ENCODE measurements at places on chromosomes 1 and 21.

DNA sequence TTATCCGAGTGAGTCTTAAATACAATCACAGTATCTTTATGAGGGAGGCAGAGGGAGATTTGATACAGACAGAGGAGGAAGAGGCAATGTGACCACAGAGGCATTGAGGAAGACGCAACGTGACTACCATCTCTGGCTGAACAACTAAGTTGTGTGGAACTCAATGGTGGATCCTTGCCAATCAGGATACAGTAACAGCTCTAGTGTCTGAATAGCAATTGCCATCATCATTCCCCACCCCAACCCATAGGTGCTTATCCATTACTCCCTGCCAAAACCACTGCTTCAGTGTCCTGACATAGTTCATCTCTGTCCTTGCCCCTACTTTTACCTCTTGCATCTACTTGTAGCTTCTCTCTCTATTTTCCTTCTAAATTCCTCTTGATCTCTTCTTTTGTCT lies 20.5 kb upstream of the RHBDL2 start:
- H3K36me3 ChIP-seq, result no peaks in the 10 kb centered on the region
- H3K4me3 ChIP-seq, result no peak overlapping the region
- H3K27me3 ChIP-seq, result no peaks in the 10 kb centered on the region

DNA sequence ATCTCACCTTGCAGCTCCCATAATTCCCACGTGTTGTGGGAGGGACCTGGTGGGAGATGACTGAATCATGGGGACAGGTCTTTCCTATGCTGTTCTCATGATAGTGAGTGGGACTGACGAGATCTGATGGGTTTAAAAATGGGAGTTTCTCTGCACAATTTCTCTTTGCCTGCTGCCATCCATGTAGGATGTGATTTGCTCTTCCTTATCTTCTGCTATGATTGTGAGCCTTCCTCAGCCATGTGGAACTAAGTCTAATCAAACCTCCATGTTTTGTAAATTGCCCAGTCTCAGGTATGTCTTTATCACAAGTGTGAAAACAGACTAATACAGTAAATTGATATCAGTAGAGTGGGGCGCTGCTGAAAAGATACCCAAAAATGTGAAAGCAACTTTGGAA lies 195.7 kb downstream of the SLC44A5 start:
- no peak for DNase-seq
- no peaks in the 10 kb centered on the region for H3K36me3 ChIP-seq
- no peak overlapping the region for H3K4me3 ChIP-seq
- H3K27me3 ChIP-seq, result no peaks in the 10 kb centered on the region
- H3K27ac ChIP-seq, result no peak overlapping the region
- H3K4me1 ChIP-seq, result no peaks in the 10 kb centered on the region

DNA sequence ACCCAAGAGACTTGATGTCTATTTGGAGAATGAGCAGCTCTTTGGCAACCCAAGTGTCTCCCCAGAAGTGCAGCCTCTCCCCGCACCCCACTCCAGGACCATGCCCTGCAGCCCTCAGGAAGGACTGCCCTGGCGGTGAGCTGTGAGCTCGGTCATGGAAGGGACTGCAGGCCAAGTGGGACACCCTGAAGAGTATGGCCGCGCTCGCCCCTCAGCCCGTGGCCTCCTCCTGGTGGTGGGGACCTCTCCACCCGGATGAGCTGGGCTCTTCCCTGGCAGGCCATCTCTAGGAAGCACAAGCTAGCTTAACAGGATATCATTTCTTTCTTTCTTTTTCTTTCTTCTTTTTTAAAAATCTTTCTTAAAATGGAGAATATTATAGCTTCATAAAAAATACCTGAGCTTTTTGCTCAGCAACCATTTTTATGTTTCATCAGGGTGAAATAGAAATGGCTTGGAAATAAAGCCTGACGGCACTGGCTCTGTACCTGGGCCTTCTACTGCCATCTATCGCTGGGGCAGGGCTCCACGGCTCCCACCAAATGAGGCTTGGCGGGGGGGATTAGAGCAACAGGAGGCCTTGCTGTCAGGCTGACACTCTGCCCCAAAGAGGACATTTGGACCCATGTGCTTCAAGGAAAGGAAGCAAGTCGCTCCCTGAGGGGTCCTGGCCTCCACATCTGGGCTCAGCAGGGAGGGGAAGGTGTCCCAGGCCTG lies 296.2 kb upstream of the VAMP3 start:
- H3K27me3 ChIP-seq, result no peaks in the 10 kb centered on the region
- DNase-seq, result no peak
- H3K4me1 ChIP-seq, result no peaks in the 10 kb centered on the region
- no peak overlapping the region for H3K4me3 ChIP-seq

DNA sequence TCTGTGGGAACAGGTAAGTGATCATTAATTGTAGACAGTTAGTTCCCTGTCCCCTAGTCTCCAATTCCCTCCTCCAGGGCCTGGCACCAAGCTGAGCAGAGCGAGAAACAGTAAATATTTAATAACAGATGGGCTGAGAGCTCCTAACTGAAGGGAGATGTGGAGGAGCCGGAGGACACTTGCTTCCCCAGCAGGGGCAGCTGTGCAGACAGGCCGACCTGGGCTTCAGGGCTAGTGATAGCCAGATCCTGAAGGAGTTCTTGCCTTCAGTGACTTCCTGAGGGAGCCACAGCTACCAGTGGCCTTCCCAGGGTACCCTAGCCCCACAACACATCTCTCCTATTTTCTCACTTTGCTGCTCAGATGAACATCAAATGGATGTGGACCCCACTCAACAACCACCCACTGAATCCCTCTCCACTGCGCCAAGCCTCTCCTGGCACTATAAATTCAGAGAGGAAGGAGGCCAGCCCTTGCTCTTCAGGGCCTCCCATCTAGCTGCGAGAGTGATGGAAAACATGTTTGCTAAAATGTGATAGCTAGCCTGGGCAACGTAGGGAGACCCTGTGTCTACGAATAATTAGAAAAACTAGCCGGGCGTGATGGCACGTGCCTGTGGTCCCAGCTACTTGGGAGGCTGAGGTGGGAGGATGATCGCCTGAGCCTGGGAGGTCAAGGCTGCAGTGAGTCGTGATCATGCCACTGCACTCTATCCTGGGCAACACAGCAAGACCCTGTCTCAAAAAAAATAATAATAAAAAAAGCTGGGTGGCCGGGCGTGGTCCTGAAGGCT lies 26.9 kb upstream of the SYNC start:
- DNase-seq, result no peak
- no peak overlapping the region for H3K27ac ChIP-seq
- H3K27me3 ChIP-seq, result no peaks in the 10 kb centered on the region
- H3K4me1 ChIP-seq, result peaks cover 13% of the 10 kb centered on the region

DNA sequence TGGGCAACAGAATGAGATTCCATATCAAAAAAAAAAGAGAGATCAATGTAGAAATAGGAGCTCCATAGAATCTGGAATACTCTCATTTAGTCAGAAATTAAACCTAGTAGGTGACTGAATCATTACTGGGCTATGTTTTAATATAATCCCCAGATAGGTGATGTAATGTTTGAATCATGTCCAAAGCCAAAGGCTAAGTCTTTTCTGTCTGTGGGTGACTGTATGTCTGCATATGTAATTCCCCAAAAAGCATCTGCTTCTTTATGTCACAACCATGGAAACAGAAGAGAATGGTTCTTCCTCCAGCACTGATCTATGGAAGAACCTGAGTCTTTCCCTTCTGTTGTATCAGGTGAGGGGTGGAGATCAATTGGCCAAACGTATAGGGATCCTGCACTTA lies 5.8 kb downstream of the LAMC2 start:
- H3K4me3 ChIP-seq, result no peak overlapping the region
- H3K27me3 ChIP-seq, result peaks cover 4% of the 10 kb centered on the region
- no peaks in the 10 kb centered on the region for H3K36me3 ChIP-seq
- H3K4me1 ChIP-seq, result peaks cover 10% of the 10 kb centered on the region

DNA sequence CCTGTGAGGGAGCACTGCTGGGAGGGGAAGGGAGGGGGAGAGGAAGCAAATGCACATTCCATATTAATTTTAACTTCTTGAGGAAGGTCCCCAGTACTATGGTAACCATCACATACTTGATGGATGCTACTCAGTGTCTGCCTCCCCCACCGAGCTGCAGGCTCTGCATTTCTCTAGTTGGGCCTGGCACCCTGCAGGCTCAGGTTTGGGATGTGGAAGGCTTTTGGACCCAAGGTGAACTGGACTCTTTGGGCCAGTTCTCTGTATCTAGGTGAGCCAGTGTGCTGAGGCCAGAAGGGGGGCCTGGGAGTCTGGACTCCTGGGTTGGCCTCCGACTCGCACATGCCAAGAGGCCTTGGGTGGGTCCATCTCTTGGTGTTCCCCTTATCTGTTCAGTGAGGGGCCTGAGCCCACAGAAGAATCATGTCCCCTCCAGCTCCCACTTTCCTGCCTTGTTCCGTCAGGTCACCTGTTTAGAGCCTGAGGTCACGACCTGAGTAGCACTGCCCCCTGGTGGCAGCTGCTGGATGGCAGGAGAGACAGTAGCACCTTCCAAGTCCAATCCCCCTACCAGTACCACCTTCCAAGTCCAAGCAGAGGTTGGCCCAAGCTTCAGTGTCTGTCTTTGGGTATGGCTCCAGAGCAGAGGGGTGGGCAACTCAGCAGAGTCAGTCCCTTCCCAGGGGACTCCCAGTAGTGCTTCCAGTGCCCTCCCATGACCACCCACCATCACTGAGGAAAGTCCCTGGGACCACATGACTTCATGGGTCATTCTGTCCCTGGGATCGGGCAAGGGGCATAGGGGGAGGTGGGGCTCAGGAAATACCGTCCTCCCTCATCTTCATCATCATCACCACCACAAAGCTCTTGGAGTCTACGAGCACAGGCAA lies 241.8 kb downstream of the TRABD2B start:
- no peak overlapping the region for H3K27ac ChIP-seq
- H3K4me1 ChIP-seq, result no peaks in the 10 kb centered on the region
- H3K27me3 ChIP-seq, result no peaks in the 10 kb centered on the region
- DNase-seq, result peak; percentile 15
- no peaks in the 10 kb centered on the region for H3K36me3 ChIP-seq

- no peaks in the 10 kb centered on the region for H3K4me1 ChIP-seq
- DNase-seq, result no peak
- H3K27me3 ChIP-seq, result no peaks in the 10 kb centered on the region
- H3K27ac ChIP-seq, result no peak overlapping the region
- H3K4me3 ChIP-seq, result no peak overlapping the region
- H3K36me3 ChIP-seq, result no peaks in the 10 kb centered on the region
Measured at GRCh38 chr1:227102056-227102455, 162.0 kb downstream of the COQ8A start.
